ENCODE measurements at places on chromosomes 6 and 20.

DNA sequence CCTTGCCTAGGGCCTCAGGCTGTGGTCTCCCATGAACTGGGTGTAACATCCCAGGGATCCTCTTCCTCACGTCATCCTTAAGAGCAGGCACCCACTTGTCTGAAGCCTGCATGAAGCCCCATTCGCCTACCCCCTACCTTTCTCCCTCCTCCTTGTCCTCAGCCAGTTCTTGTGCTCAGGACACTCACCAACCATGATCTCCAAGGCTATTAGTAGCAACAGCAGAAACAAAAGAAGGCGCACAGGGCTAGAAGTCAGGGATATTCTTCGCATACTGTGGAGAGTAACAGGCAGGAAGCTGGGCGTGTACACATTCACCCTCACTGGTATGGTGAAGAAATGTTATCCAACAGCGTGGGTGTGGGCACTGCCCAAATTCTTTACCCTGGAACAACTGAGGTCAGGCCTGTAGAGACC lies 7.3 kb downstream of the RAET1E start:
- no peak for DNase-seq

- no peak for DNase-seq
These were observed 3.5 kb upstream of the DDR1 start for GRCh38 chr6:30880698-30881252.

GRCh38 chr6:73032586-73032985 lies 192.7 kb downstream of the KHDC1L start:
- DNase-seq, result no peak

- no peak for DNase-seq
These were observed 530.3 kb downstream of the RFPL4B start for GRCh38 chr6:112877134-112878100.

- no peak for DNase-seq
These were observed 8.5 kb upstream of the SPAG4 start for GRCh38 chr20:35607003-35607735.

GRCh38 chr6:24880451-24880850 lies 55.3 kb downstream of the RIPOR2 start:
- DNase-seq, result no peak

- DNase-seq, result no peak
These were observed 1.2 kb downstream of the CHMP4B start for GRCh38 chr20:33812152-33812849.

- no peak for DNase-seq
These were observed 32.8 kb downstream of the LAMA4 start for GRCh38 chr6:112221561-112221960.

- DNase-seq, result peak; percentile 69
These were observed at the start of gene CEBPB for GRCh38 chr20:50190251-50191064. Gene CEBPB, plus strand, starts transcription at chr20:50190830. Its CDS starts 204 bp downstream, at chr20:50191034.

DNA sequence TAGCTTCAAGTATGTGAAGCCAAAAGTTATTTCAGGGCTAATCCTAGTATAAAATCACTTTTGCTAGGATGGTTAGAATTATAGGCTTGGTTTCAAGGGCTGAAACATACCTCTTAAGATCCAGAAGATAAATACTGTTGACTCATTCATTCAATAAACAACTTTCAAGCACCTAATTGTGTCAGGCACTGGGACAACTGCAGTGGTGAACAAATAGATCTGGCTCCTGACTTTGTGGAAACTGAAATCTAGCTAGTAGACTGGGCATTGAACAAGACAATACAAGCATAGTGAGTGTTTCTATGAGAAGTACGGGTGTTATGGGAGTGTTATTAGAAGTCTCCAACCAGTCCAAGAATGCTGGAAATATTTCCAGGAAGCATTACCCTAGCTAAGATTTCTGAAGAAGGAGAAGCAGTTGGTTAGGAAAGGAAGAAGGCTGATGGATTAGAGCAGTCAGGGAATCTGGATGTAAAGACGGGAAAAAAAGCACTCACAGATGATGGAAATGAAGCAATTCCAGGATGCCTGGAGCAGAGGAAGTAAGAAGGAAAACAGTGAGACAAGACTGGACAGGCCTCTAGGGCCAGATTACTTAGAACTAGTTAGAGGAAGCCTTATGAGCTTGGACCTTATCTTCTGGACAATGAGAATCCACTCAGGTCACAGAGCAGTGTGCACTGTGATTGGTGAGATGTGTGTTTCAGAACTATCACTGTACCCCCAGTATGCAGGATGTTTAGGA lies 132.6 kb upstream of the RAB32 start:
- no peak for DNase-seq

Data from KG1 (cell line).